Activated CD4-positive, alpha-beta T cell treated with anti-CD3 and anti-CD28 coated beads for 48 hours (primary cell): ENCODE measurements at places on chromosomes 1 and 21.

- DNase-seq = no peak
Measured at GRCh38 chr1:240070188-240070587, 21.5 kb upstream of the FMN2 start.

- no peak for DNase-seq
Measured at GRCh38 chr1:20233866-20234265, 47.5 kb upstream of the PLA2G2C start.

DNA sequence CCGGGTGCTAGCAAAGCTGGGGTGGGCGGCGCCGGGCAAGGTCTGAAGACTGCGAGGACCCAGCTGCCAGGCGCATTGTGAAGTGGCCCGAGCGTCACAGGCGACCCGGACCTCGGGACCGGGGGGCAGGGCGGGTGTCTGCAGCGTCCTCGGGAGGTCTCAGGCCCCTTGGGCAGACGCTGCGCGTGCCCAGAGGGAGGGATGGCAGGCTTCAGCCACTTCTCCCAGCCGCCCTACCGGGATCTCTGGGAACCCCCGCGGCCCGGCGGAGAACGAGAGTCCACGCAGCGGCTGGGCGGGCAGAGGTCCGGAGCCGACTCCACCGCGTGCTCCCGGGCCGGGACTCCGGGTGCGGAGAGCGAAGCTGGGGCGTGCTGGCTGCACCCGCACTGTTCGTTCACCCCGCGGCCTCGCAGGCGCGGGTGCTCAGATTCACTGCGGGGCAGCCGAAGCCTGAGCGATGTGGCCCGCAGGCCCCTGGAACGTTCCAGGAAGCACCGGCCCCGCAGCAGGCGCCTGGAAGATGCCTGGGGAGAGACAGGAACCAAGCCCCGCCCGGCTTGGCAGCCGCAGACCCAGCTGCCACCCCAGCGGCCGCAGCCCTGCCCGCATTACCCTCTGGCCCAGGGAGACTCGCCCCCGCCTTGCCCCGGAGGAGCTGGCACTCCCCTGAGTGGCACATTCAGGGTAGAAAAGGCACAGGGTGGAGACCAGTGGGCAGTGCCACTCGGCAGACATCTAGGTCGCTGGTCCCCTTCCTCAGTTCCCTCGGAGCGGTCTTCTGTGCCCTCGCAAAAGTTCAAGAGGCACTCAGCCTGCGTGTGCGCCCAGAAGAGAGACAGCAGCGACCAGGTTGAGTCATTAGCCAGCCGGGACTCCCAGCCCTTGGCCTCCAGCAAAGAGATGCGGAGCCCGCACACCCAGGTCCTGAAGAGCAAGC lies at the start of gene CCDC185:
Gene CCDC185 (plus strand): TSS at position 141 of the 940 bp plus-strand sequence. CDS start 61 bp downstream, at position 202.
- no peak for DNase-seq

- DNase-seq = no peak
Measured at GRCh38 chr1:243927381-243927780, 77.3 kb upstream of the AKT3 start.
